ENCODE measurements at places on chromosomes 6 and 20.

DNA sequence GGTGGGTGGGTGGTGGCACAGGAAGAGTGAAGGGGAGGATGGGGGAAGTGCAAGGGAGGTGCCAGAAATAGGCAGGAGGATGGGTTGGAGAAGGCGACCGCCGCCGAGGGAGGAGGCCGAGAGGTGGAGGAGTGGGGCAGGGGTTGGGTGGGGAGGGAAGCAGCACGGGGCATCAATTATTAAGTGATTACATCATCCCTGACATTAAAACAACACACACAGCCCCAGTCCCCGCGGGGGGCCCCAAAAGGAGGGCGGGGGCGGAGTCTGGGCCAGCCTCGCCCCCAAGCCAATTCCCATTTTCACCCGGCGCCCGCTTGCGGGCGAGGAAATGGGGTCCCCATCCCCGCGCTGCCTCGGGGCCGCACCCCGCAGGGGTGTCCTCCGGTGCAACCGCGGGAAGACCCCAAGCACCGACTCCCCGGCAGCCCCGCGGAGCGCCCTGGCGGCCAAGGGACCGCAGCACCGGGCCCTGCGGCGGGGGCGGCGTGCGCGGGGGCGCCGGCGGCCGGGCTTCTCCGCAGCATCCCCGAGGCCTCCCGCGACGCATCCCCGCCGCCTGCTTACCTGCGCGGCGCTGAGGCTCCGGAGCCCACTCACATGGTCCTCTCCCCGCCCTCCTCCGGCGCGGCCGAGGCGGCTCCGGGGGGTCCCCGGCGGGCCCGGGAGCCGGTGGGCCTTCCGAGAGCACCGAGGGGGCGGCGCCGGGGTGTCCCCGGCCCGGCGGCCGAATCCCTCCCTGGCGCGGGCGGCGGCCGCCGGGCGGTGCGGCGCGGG lies 663 bp downstream of the FYN start:
- no peak for DNase-seq

DNA sequence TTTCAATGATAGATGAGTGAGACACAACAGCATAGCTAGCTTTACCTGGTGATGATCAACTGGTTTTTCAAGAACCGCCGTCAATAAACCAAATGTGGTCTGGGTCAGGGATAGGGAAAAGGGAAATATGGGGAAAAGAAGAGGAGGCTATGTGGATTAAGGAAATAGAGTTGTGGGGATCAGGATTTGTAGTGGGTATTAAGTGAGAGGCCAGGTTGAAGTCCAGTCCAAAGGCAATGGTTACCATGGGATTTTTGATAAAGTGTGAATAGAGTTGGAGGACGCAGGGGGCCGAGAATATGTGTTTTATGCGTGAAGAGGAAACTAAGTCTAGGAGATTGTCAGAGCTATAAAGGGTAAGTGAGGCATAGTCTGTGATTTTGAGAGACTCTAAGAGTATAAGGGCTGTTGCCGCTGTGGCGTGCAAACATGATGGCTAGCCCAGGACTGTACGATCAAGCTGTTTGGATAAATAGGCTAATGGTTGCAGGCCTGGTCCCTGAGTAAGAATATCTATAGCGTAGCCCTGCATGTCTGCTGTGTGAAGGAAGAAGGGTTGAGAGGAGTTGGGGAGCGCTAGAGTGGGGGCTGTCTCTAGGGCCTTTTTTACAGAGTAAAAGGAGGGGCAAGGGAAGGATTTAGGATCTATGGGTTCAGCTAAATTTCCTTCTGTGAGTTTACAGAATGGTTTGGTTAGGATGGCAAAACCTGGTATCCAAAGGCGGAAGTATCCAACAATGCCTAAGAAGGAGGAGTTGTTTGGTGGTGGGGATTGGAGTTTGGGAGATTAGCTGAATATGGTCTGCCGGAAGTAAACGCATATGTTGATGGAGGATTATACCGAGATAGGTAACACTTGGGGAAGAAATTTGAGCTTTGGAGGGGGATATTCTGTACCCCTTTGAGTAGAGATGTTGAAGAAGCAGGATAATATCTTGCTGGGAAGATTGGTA lies 749.7 kb upstream of the ADGRB3 start:
- no peak for DNase-seq

DNA sequence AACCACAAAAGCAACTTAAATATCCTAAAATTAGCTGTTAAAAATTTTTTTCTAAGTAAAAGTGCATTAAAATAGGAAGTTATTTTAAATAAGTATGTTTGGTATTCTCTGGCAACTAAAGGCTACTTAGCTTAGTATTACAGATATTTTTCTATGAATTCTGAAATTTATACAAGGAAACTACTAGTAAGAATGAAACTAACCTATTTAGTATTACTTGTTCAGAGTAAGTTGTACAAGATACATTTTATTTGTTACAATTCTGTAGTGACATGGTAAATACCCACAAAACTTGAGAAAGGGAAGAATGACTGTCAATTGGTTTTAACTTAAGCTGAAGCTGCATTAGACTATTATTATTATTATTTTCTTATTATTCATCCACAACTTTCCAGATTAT lies 6.5 kb downstream of the PHIP start:
- no peak for DNase-seq

DNA sequence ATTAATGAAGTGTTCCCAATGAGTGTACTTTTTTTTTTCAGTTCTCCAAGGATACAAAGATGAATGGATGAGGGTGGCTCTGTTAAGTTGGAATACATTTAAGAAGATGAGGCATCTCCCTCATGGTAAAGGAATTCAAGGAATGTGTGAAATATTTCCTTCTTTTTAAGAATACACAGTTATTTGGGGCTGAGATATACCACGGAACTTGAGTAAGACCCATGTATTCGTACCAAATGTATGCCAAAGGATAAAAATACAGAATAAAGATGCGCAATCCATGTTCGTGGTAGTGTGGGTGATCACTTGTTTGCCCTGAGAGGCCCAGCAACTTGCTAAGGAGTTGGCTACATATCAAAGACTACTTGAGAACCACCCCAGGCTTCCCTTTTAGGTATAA lies 164.2 kb upstream of the TCF21 start:
- no peak for DNase-seq

DNA sequence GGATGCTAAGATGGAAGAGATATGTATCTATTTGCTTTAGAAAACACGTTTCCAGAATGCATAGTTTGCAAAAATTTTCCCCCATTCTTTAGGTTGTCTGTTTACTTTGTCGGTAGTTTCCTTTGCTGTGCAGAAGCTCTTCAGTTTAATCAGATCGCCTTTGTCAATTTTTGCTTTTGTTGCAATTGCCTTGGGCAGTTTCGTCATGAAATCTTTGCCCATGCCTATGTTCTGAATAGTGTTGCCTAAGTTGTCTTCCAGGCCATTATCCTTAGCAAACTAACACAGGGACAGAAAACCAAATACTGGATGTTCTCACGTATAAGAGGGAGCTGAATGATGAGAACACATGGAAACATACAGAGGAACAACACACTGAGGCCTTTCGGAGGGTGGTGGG lies 454.2 kb upstream of the SLC35B3 start:
- DNase-seq: no peak

DNA sequence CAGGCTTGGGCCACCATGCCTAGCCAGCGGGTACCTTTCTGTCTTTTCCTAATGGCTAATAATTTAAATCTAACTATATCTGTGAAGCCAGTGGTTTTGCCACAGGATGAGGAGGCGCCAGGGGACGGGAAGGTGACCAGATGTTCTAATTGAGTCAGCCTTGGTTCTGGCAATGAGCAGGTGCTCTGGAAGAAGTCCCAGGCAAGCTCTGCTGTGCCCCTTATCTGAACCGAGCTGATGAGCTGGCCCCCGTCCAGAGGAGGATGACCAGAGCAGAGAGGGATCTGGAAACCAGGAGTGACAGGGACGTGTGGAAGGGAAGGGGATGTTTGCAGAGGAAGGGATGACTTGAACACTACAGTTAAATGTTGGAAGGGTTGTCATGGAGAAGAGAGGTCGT lies 46.7 kb downstream of the SLC35D3 start:
- peak; percentile 23 for DNase-seq

DNA sequence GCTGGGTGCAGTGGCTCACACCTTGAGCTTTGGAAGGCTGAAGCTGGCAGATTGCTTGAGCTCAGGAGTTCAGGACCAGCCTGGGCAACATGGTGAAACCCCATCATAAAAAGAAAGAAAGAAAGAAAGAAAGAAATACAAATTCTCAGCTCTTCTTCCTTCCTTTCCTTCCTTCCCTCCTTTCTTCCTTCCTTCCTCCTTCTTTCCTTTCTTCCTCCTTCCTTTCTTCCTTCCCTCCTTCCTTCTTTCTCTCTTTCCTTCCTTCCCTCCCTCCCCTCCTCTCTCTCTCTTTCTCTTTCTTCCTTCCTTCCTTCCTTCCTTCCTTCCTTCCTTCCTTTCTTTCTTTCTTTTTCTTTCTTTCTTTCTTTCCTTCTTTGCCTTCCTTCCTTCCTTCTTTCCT lies 21.0 kb upstream of the NCOA3 start:
- DNase-seq: no peak

All from NCI-H1092 (cell line).